ENCODE measurements at places on chromosomes 12 and 14.

DNA sequence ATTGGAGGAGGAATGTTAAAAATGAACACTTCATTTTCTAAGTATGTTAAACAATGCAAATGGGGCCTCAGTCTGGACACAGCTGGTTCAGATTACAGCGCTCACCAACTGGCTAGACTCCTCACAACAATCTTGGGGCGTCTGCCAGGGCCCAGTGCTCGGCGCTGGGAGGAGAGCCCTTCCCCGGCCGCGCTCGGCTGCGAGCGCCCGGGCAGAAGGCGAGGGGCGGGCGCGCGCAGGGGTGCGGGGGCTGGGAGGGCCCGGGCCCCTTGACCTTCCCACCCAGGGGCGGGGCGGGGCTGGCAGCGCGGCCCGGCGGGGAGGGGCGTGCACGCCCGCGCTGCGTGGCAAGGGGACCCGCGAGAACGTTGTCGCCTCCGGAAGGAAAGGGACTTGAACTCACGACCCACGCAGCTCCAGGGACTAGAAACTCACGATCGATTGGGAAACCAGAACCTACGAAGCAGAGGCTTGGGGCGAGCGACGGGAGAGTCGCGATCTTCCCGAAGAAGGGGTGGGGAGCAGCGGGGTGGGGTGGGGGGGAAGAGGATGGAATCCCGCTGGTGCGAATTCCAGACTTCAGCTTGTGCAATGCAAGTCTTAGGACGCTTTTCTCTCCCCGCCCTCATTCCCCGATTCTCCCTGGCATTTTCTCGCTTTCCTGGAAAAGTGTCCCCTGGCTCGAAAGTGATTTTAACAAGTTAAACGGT, at the start of gene FBLN5:
FBLN5 (minus strand) TSS at position 220 of the 710 bp plus-strand sequence. CDS start 465 bp downstream, outside the sequence.
- peak; percentile 39 for DNase-seq

GRCh38 chr12:127263621-127264020, 1003.3 kb upstream of the TMEM132C start:
- no peak for DNase-seq

DNA sequence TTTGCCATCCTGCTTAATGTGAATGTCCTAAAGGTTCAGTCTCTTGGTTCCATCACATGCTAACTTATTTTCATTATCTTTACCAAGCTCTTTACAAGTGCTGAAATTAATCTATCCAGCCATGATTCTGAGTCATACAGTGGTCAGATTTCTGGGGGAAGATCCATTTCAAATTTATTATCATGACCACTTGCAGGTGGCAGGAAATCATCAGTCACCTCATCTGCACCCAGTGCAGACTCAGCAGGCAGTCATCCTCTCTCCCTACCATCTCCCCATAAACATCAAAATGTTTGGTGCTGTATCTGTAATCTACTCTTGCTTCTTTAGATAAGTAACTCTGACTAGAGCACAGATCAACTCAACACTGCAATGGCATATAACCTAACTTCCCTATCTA, 23.5 kb downstream of the ATG14 start:
- no peak for DNase-seq

DNA sequence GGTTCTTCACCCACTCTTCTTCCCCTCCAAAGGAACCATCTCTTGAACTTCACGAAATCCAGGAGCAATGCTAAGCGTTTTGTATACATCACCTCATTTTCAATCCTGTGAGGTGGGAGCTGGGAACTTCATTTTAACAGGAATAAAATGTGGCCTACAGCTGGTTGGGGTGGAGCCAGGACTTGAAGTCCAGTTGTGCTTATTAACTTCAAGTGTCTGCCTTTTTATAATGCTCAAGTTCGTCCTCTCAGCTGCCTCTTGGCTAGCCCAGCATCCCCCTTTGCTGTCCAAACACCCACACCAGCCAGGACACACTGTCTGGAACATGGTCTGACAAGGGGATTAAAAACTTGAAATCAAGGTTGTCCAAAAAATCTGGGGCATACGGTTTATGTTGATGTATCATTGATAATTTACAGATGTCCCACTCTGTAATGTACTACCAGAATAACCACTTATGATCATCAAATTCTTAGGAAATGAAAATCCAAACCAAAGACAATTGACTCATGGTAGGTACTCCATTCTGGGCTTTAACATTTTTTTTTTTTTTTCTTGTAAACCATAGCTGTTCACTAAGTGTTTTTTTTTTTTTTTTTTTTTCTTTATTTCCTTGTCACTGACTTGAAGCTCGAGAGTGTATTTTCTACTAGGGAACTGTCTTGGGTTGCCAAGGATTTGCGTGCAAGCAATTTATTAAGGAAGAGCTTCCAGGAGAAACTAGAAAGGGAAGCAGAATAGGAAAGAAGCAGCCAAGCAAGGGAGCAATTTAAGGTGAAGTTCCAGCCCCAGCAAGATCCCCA, 252.3 kb downstream of the EFCAB11 start:
- DNase-seq = no peak

DNA sequence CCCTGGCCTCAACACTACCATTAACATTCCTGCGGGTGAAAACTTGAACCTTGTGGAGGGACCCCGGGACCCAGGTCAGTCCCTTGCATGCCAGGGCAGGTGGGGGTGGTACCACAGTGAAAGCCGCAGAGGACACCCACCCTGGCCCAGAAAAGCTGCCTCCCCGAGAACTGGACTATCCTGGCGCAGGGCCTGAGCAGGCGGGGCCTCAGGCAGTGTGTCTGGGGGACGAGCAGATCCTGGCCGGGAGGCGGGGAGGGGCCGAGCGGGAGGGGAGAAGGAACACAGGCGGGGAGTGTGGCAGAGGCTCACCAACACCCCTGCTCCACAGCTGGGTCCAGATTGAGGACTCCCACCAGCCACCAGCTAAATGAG, 10.0 kb downstream of the AHNAK2 start:
- DNase-seq = no peak

GRCh38 chr12:58503731-58504130, 416.6 kb downstream of the LRIG3 start:
- no peak for DNase-seq

DNA sequence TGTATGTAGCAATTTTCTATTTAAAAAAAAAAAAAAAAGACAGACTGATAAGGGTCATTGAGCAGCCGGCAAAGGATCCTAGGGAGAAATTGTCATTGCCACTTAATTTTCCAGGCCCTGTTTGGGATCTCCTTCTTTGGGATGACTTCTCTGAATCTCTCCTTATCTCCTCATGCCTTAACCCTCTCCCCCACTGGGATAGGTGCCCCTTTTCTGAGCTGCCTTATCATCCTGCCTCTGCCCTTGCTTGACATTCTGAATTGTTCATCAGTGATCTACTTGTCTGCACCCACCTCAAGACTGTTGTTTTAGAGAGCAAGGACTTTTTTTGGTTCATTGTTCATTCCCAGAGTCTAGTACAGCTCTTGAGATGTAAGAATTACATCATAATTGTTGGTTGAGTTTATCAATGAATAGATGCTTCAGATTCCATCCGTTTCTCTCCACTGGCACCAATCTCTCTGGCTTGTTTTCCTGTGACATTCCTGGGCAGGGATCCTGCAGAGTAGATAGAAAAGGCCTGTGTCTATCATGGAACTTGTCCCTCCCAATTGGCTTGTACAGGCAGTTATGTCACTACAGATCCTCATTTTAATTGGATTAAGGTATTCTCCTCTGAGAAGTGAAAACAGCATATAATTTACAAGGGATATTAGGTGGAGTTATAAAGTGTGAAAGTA, 42.6 kb downstream of the SOCS2 start:
- DNase-seq = no peak

DNA sequence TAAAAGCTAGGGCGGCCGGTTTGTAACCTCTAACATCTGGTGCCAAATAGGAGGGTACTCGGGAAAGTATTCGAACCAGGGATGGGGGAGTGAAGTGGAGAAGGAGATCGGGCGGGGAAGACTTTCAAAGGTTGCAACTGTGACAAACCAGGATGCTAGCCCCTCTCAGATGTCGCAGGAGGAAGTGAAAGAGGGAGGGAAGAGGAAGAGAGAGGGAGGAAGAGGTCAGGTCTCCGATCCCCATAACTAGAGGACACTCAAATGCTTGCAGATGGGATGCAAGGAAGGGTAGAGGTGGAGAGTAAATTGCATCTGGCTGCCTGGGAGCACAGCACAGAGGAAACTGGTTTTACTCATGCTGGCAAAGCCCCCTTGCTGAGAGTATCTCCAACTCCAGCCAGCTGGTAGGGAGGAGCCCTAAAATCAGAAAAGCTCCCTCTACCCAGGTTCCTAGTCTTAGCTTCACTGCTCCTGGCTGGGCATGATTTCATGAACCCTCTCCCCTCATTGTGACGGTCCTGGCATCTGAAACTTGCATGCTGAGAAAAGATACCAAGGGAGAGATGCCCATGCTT, 696.7 kb upstream of the TBX3 start:
- no peak for DNase-seq

DNA sequence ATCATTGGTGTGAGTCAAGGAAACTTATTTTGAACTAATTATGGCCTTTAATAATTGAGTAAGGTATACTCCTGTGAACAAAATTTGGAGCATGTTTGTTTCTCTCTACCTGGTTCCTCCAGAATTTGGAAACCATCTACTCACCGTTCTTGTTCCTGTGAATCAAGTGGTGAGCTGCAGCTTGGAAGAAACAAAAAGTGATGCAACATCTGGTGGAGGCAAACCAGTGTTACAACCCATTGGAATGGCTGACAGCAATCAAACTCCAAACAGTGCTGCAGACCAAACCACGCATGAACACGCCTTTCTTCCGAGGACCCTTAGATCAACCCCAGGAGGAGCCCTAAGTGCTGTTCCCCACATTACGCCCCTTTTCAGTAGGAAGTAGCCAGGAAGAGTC, 104.7 kb upstream of the VASH1 start:
- DNase-seq = no peak

GRCh38 chr12:8493084-8493483, 20.2 kb upstream of the CLEC4D start:
- DNase-seq = peak; percentile 31

DNA sequence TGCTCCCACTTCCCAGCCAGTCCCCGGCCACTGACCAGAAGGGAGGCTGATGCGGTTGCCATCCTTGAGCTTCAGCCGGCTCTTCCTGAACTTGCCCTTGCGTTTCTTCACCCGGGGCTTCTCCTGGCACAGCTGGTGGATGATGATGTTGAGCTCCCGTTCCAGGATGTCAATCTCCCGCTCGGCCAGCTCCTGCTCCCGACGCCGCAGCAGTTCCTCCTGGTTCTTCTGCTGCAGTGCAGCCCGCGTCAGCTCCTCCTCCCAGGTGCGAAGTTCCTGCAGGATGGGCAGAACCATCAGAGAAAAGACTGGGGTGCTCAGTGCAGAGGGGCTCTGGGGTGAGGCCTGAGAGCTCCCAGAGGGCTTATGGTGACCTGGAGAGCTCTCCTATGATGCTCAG, 67.0 kb downstream of the MAP3K9 start:
- no peak for DNase-seq

GRCh38 chr12:115897729-115898128, 379.8 kb downstream of the MED13L start:
- DNase-seq = no peak

DNA sequence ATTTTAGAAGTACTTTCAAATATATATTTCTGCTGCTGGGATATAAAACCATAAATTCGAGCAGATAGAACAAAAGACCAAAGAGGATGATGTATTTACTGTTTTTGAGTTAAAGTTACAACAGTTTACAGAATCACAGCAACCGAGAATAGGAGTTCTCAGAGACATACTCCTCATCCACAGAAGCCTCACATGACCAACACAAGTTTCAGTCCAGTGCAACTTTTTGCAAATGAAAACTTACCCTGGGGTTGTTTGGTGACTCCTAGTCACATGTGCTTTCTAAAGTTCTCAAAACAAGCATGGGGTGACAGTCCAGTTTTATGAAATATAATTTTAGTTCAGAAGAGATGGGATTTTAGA, 117.1 kb downstream of the PRKCH start:
- DNase-seq = peak; percentile 19

DNA sequence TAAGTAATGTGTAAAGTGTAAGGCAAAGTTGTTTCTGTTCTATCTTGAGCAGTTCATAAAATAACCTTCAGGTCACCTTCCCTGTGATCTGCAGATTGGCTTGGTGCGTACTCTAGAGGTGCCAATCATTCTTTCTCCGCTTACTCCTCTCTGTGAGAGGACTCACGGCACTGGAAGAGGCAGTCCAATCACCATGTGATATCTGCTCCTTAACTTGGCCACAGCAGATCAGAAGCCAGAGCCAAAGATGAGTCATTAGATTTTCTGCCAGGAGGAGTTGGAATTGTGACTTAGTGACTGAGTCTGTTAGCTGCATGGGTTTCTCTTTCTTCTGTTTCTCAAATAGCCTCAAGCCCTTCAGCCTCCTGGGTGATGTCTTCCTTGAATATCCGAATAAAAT, 165.5 kb downstream of the SLC41A2 start:
- DNase-seq = no peak

GRCh38 chr14:38412654-38413053, 156.8 kb upstream of the CLEC14A start:
- DNase-seq = no peak

DNA sequence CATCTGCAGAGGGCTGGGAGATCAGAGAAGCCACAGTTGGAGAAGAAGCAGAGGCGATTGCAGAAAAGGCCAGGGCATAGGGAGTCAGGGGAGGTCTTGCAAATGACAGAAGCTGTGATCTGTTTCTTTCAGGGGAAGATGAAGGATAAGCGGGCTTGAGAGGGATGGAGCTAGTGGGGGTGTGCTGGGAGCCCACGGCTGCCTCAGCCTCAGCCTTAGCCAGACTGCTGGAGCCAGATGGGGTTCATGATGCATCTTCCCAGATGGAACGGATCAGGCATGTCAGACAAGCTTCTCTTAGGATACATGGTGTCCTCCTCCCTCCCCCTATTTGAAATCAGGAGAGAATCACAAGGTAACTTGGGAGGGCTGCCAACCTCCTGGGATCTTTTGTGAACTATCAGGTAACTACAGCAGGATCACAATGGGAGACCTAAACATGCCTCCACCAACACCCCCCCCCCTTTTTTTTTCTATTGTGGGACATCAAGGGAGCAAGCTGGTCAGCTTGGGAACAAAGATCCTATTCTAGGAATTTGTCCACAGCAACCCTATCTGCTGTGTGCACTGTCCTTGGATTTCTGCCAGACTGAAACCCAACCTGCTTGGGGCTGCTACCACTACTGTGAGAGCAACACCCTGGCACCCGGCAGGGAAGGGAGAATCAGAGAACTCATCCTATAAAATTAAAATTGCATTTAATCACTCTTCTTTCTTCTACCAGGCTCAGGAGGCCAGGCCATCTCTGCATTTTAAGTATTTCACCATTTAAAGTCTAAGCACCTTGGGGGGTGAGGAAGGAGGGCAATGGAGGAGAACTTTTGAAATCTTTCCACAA, 10.7 kb upstream of the ATP2A2 start:
- DNase-seq = no peak

DNA sequence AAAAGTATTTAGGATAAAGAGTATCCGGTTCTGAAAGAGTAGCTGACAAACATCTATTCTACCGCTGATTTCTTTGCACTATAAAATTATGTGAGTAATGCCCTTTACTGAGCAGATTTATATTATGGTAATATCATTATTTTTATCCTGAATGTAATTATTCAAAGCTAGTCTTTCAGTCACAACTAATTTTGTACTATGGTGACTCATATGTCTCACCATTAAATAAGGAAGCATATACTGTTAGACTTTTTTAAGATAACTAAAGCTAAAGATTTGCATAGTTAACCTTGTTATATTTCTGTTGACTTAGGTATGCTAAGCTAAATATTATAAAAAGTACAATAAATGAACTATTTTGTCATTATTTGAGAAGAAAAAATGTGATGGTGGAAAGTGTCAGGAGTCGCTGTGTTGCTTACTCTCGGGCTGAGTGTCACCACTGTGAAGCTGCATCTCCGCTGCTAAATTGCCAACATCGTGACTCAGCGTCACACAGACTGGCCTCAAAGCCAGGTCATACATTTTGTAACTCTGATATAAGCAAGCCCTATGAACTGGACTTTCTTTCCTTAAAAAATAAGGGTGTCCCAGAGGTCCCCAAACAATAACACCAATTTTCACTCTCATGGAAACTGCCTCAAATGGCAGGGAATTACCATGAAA, 69.1 kb upstream of the SSTR1 start:
- no peak for DNase-seq
